ENCODE measurements at places on chromosomes 6 and 20. TPM values are rescaled to one million over a fixed set of nuclear protein-coding genes. Genes with fewer than 3 reads are reported as not detected.
A peak's percentile ranks its signal among the peaks of the same experiment; 100 is the strongest.

DNA sequence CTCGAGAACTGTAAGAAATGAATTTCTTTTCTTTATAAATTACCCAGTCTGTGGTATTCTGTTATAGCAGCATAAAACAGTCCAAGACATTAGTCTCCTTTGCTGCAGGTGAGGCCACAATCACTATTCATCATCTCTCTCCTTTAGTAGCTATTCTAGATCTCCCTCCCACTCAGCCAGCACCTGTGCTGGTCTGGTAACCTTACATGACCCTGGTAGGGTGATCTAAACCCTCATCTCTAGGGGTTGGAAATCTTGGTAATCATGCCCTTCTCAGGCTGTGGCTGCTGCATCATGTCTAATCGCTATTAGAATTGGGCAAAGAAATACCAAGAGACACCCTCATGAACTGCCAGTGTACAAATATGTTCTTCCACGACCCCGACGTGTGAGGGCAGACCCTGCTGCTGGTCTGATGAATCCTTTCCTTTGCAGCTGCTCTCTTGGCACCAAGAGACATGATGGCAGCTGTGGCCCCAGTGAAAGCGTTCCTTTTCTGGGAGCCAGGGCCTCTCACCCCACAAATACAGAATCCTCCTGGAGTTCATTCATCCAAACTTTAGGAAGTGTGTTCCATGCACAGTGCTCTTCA, 23.0 kb upstream of the IGF2R start:
- no peaks in the 10 kb centered on the region for H3K36me3 ChIP-seq
- no peaks in the 10 kb centered on the region for H3K27me3 ChIP-seq
- H3K27ac ChIP-seq: no peak overlapping the region

DNA sequence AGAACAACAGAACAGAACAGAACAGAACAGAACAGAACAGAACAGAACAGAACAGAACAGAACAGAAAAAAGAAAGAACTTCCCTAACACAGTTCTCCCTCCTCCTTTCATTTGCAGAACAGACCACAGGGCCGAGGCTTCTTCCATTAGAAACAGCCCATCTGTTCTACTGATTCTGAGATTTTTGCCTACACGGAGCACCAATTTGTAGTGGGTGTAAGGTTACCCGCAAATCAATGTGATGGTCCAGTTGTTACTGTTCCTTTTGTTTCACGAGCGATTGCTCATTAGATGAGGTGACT, 734 bp upstream of the OGFRL1 start:
- H3K4me3 ChIP-seq: peak overlapping the region; percentile 74
- H3K36me3 ChIP-seq: no peaks in the 10 kb centered on the region
- peaks cover 20% of the 10 kb centered on the region for H3K4me1 ChIP-seq
- no peaks in the 10 kb centered on the region for H3K27me3 ChIP-seq

GRCh38 chr6:56450882-56451739, 191.6 kb downstream of the DST start:
- H3K27ac ChIP-seq: no peak overlapping the region
- H3K4me3 ChIP-seq: no peak overlapping the region
- H3K36me3 ChIP-seq: peaks cover 8% of the 10 kb centered on the region
- H3K27me3 ChIP-seq: no peaks in the 10 kb centered on the region

The CLVS2 gene
- total RNA-seq: not detected

DNA sequence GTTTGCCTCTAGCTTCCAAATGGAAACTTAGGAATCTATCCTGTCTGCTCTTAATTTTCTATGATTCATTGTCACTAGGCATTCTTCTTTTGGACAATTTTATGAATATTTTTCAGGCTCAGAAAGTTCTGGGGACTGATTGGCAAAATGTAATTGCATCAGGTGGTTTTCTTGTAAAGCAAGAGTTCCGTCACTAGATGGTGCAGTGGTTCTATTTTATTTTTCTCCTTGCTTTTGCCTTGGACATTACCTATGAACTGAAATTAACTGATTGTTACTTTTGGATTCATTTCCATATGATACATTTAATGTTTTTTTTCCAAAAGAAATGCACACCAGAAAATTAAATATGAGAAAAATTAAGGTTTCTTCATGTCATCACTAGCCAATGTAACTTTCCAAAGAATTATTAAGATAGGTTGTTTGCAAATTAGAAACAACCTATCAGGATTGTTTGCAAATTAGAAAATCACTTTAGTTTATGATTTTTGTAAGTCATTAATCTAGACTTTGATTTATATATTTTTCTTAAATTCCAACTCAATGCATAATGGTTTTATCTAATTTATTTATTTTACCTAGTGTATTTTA, 48.0 kb downstream of the TMEM170B start:
- H3K27ac ChIP-seq: no peak overlapping the region
- no peaks in the 10 kb centered on the region for H3K27me3 ChIP-seq
- no peak overlapping the region for H3K4me3 ChIP-seq
- no peak for DNase-seq

DNA sequence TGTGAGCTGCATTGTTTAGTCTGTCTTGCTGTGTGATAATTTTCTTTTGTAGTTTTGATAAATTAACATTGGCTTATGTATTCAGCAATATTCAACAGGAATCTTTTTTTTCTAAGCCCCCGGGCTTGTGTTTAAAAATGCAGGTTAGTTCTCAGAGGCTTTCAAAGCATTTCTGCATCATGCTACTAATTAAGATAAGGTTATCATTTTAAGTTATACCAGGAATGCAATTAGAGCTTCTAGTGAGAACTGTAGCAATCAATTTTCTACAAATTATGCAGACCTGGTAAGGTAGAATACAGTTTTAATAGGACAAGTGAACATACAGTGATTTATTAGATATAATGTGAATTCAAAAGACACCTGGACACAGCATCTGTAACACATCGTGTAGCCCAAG, 179.2 kb downstream of the PRL start:
- no peak for DNase-seq
- H3K27me3 ChIP-seq: no peaks in the 10 kb centered on the region
- H3K36me3 ChIP-seq: no peaks in the 10 kb centered on the region
- peaks cover 16% of the 10 kb centered on the region for H3K4me1 ChIP-seq
- H3K27ac ChIP-seq: no peak overlapping the region
- H3K4me3 ChIP-seq: no peak overlapping the region

The TPBG gene
- total RNA-seq: 12.4 TPM

DNA sequence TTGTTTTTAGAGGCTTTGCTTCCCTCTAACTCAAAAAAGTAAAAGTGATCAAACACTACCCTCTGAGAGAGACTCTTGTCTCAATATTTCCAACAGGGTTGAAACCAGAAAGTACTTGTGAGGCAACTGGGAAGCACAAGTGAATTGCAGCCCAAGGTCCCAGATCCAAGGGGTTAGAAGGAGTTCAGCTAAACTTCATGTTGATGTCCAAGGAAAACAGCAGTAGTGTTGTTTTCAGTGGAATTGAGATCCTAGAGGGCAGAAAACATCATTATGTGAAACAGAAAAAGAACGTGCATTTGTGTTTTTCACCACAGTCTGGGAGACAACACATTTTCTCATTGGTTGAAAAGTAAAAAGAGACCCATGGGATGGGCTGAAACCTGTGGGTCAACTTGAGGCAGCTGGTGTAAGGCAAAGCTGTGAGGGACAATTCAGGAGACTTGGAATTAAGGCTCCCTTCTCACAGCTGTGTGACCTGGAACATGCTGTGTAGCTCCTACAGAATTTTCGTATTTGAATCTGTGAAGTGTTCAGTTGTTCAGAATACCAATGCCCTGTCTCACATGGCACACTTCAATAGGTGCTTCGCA, 508.3 kb downstream of the BMP2 start:
- no peaks in the 10 kb centered on the region for H3K36me3 ChIP-seq
- no peaks in the 10 kb centered on the region for H3K27me3 ChIP-seq
- H3K27ac ChIP-seq: no peak overlapping the region
- no peak overlapping the region for H3K4me3 ChIP-seq

The DZANK1 gene
- total RNA-seq: 2.7 TPM

GRCh38 chr6:31645325-31645724, 7.1 kb downstream of the BAG6 start:
- DNase-seq: no peak
- H3K4me1 ChIP-seq: no peaks in the 10 kb centered on the region
- no peaks in the 10 kb centered on the region for H3K27me3 ChIP-seq
- no peak overlapping the region for H3K4me3 ChIP-seq

GRCh38 chr6:56793938-56794337, 151.2 kb upstream of the DST start:
- H3K36me3 ChIP-seq: no peaks in the 10 kb centered on the region
- H3K4me3 ChIP-seq: no peak overlapping the region
- no peak for DNase-seq
- H3K27me3 ChIP-seq: no peaks in the 10 kb centered on the region

GRCh38 chr6:24233813-24234442, 107.9 kb downstream of the NRSN1 start:
- no peaks in the 10 kb centered on the region for H3K27me3 ChIP-seq
- no peak overlapping the region for H3K4me3 ChIP-seq
- peaks cover 3% of the 10 kb centered on the region for H3K4me1 ChIP-seq
- H3K27ac ChIP-seq: no peak overlapping the region
- H3K36me3 ChIP-seq: no peaks in the 10 kb centered on the region
- no peak for DNase-seq

- H3K27ac ChIP-seq: no peak overlapping the region
- DNase-seq: peak; percentile 35
- H3K36me3 ChIP-seq: peaks cover 25% of the 10 kb centered on the region
- H3K27me3 ChIP-seq: no peaks in the 10 kb centered on the region
Measured at GRCh38 chr20:38414769-38415450, 20.2 kb downstream of the SNHG17 start.

DNA sequence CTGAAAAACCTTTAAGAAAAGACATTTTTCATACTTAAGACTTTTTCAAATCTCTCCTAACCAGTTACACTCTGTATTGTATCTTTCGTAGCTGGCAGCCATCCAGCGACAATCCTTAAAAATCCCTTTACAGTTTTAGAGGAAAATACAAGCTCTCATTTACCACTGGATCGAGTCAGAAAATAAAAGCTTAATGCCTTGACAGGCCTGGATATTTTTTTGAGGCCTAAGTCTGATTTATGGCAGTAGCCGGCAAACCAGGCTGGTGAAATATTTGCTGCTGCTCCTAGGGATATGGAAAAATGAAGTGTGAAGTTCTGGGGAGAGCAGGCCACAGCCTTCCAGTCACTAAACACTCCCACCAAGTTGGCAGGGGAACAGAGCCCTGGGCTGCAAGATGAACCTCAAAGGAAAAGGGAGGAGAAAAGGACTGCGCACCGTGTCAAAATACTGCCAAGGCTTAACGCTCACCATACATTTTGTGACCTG, 213.0 kb upstream of the SUPT3H start:
- no peaks in the 10 kb centered on the region for H3K4me1 ChIP-seq
- H3K27me3 ChIP-seq: no peaks in the 10 kb centered on the region
- H3K36me3 ChIP-seq: no peaks in the 10 kb centered on the region
- H3K27ac ChIP-seq: no peak overlapping the region
- no peak overlapping the region for H3K4me3 ChIP-seq

The C20orf144 gene
- total RNA-seq: 0.23 TPM

DNA sequence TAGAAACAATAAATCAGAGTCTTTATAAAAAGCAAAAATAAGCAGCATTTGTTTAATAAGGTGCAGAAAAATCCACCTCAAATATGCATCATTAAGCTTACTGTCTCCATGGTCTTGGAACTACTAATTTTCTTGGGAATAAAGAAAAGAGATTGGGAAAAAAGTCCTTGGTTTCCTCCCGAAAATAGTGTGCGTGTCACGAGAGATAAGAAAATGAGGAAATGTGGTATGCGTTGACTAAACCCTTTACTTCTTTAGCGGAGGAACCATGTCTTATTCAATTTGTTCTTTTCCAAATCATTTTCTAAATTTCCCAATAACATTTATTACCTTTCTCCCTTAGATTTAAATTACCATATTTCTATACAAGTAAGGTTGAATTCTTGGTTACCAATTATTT, 54.1 kb upstream of the HBS1L start:
- H3K36me3 ChIP-seq: no peaks in the 10 kb centered on the region
- H3K4me3 ChIP-seq: no peak overlapping the region
- no peak overlapping the region for H3K27ac ChIP-seq
- H3K27me3 ChIP-seq: no peaks in the 10 kb centered on the region
- H3K4me1 ChIP-seq: no peaks in the 10 kb centered on the region

The GNRH2 gene
- total RNA-seq: not detected

The WFDC6 gene
- not detected for total RNA-seq

GRCh38 chr6:109308018-109308492, 74.2 kb downstream of the CD164 start:
- no peak overlapping the region for H3K27ac ChIP-seq
- H3K27me3 ChIP-seq: no peaks in the 10 kb centered on the region
- H3K4me3 ChIP-seq: no peak overlapping the region
- no peak for DNase-seq
- H3K4me1 ChIP-seq: peaks cover 7% of the 10 kb centered on the region

GRCh38 chr6:134614606-134615485, 296.9 kb upstream of the SGK1 start:
- DNase-seq: no peak
- no peak overlapping the region for H3K4me3 ChIP-seq
- no peaks in the 10 kb centered on the region for H3K27me3 ChIP-seq

The OR2H2 gene
- total RNA-seq: not detected

The RIMS4 gene
- total RNA-seq: 3.2 TPM

DNA sequence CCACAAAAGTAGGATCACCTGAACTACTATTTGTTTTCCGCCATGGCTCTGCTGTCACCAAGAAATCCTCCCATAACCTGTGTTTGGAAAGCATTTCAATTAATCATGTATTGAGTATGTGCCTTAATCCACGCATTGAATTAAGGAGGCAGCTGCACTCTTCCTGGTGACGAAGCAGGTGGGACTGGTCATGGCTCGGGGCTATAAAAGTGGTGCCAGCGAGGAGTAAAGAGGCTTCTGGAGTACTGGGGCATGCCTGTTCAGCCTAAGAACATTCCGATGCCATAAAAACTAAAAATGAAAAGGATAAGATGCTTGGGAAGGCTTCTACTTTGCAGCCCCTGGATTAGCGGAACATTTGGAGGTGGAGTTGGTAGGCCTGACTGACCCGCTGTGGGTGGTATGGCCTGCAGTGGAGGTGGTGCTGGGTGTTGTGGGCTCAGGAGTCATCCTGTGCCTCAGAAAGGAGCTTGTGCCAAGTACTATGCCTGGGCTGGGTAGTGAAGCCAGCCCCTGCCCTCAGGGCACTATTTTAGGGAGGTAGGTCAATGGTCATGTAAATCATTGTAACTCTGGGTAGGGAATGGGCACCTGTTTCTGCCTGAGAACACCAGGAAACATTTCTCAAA, 110.5 kb downstream of the B3GAT2 start:
- H3K36me3 ChIP-seq: no peaks in the 10 kb centered on the region
- no peaks in the 10 kb centered on the region for H3K4me1 ChIP-seq
- no peak for DNase-seq
- no peaks in the 10 kb centered on the region for H3K27me3 ChIP-seq
- H3K4me3 ChIP-seq: no peak overlapping the region

The LIME1 gene
- total RNA-seq: 7.8 TPM

The BMP6 gene
- 6.6 TPM for total RNA-seq

The OPN5 gene
- total RNA-seq: not detected

GRCh38 chr20:38583306-38583705, 2.3 kb downstream of the ADIG start:
- no peak overlapping the region for H3K27ac ChIP-seq
- no peaks in the 10 kb centered on the region for H3K4me1 ChIP-seq
- no peaks in the 10 kb centered on the region for H3K36me3 ChIP-seq
- no peaks in the 10 kb centered on the region for H3K27me3 ChIP-seq

The DUSP15 gene
- 2.4 TPM for total RNA-seq

DNA sequence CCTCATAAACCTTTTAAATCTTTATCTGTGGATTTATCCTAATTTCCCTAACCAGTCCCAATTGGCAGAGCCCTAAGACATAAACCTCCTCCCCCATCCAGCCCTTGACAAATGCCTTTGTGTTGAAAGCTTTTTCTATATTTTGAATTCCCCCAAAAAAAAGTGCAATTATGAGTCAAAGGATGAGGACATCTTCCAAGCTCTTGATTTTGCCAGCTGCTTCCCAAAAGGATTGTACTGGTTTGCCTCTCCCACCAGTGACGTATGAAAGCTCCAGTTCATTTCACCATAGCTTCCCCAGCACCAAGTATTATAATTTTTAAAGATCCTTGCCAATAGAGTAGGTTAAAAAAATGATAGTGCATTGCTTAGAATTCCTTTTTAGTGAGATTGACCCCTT, 38.9 kb downstream of the SIRPA start:
- no peak overlapping the region for H3K27ac ChIP-seq
- no peak for DNase-seq
- H3K4me3 ChIP-seq: no peak overlapping the region
- H3K4me1 ChIP-seq: peaks cover 17% of the 10 kb centered on the region
